ENCODE measurements at places on chromosomes 2 and 18. TPM values are rescaled to one million over a fixed set of nuclear protein-coding genes. Genes with fewer than 3 reads are reported as not detected.

DNA sequence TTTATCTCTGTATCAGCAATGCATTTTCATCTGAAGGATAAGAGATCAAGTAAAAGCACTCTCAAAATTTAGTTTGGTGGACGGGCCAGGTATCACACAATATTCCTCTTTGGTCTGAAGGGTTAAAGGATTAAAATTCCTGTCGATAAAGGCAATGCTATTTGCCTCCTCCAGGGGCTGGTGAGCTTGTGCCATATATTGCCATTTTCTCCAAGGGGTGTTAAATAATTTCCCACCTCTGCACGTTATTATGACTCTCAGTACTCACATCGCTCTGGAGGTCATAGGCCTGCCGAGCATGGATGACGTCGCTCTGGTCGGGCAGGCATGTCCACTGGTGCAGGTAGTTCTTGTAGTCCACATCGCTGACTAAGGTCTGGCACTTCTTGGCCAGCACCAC, 94.2 kb downstream of the NEB start:
- no peak for DNase-seq

DNA sequence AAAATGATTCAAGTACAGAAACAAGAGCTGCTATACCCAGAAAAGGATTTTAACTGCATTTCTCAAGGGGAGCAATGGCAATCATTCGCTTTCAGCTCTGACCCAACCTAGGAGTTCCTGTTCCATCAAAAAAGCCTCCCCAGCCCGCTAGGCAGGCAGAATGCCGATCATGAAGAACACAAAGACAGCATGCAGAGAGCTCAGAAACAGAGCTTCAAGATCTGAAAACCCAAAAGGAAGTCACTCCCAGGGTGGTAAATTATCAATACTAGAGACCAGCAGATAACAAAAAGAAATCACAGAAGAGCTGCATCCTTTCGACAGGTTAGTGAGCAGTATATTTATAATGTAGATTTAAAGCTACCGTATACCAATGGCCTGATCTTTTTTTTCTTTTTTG, 84.8 kb upstream of the CRIM1 start:
- no peak for DNase-seq

DNA sequence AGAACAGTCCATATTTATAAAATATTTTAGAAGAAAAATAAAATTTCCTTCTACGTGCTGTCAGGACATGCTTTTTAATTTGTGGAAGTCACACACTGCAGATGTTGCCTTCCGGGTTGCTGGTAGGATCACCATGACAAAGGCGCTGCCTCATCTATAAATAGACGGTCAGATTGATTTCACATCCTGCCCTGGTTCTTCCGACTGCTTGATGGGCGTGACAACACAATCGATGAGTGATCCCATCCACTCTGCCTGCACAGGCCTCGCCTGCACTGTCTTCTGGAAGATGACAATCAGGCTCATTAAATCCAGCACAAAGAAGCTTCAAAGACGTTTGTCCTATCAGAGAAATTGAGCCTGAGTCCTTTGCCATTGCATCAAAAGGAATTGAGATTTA, 318.9 kb upstream of the TRIB2 start:
- DNase-seq: no peak

DNA sequence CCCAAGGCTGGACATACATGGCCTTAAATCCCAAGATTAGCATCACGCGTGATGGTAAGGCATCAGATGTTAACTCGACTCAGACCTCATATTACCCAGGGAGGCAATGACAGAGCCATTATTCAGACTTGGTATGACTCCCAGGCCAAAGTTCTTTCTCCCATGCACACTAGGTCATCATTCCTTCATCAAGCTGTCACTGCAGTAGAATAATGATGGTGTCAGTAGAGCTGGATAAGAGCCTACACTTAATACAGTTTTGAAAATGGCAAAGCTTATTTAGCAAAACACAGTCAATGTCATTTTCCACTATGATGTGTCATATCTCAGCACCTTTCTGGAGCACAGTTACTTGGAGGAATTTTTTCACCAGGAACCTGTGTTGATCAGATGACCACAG, 663.3 kb downstream of the SUCLG1 start:
- DNase-seq: no peak

DNA sequence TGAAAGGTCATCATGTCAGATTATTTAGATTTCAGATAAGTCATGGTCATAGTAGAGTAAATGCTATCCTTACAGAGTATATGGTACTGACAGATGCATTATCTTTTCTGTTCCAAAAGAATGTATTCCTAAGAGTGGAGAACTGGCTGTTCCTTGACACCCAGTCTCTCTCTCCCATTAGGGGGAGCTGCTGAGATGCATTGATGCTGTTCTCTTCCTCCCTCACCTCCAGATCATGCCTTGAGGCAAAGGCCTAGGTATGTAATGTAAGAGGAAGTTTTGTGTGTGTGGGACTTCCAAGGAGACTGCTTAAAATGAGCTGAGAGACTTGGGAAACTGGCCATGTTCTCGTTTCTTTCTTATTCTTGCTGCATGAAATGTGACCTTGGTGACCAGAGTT, 979.5 kb upstream of the CELF4 start:
- DNase-seq: no peak

GRCh38 chr2:60958361-60958760, 59.2 kb upstream of the PEX13 start:
- no peak for DNase-seq

DNA sequence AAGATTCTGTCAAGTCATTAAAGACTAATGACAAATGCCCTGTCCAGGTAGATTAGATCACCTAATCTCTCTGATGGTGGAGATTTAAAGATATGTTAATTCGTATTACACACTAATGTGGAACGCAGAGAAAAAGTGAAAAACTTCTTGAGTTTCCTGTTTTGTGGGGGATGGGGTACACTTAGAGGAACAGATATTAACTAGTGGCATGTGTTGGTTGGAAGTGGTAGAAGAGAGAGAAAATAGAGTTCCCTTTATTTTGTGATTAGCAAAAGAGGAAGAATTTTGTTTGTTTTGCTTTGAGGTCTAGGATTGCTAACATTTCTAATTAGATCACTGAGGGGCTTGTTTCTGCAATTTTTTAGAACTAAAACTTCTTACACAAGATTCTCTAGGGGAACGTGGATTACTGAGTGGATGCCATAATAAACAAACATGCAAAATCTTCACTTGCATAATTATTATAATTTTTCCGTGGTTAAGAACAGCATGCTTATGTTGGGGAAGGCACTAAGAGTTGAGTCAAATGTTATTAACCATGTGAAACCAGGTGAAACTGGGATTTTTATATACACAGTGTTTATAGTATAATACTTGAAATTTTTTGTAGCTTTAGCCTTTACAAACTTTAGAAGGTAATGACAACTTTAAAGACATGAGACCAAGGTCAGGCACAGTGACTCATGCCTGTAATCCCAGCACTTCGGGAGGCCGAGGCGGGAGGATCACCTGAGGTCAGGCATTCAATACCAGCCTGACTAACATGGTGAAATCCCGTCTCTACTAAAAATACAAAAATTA, 97.4 kb upstream of the STK17B start:
- DNase-seq: no peak

DNA sequence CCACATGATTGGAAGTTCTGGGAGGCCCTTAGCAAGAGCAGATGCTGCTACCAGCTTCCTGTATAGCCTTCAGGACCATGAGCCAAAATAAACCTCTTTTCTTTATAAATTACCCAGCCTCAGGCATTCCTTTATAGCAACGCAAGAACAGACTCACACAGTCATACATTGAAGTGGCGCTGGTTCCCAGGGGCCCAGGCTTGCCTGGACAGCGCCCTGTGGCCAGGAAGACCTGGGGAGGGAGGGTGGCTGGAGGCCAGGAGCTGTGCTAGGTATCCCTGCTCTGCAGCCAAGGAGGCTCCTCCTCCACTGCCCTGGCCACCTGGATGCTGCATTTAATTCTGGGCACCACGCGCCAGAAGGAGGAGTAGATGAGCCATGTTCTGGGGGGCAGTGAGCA, 98.1 kb downstream of the AGAP1 start:
- no peak for DNase-seq

DNA sequence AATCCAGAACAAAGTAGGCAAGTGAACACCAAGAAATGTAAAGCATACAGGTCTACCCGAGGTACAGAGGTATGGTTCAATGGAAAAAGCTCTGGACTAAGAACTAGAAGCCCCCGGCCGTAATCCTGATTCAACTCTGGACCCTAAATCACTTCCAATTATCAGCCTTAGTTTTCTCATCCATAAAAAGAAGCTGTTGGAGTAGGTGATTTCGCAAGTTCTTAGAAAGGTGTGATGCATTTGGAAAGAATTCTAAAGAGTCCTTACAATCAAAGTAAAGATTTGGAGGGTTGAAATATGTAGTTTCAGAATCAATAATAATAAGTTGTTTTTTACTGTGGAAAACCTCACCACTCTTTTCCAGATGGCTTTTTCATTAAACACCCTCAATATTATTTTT, 622.1 kb upstream of the ID2 start:
- DNase-seq: no peak

DNA sequence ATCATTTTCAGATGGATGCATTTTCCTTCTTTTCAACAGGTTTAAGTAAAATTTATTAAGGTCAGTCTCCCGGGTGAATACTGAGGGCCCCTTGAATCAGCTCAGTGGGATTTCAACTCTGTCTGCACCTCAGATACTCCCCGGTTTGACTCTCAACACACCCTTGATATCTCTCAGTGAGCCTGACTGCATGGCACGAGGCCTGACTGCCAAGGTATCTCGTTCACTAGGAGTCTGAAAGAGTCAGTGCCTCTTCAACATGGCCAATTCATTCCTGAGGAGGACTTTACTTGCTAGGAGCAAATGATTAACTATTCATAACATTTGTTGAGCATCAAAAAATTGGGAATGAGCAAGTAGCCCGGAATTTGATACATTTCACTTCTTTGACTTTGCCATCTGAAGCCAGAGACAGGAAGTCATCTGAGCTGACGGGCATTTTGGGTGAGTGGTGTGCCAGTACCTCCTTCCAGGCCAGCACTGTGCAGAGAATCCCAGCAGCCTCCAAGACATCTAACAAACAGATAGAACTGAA, 81.0 kb downstream of the VAPA start:
- DNase-seq: no peak

DNA sequence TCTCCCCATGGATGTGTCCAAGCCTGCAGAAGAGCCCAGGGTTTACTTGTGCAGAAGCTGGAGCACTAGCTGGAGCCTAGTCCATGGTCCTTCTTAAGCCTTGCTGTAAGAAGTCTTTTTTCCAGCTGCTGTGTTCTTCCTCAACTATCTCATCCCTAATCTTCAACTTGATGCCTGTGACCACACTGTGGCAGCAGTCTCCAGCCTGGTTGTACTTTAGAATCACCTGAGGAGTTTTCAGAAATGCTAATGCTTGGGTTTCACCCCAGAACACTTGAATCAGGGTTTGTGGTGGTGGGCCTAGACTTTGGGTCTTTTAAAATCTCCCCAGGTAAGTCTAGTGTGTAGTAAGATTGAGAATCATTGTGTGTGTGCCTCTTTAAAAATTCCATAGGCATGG, 173.6 kb downstream of the ADCYAP1 start:
- DNase-seq: no peak

DNA sequence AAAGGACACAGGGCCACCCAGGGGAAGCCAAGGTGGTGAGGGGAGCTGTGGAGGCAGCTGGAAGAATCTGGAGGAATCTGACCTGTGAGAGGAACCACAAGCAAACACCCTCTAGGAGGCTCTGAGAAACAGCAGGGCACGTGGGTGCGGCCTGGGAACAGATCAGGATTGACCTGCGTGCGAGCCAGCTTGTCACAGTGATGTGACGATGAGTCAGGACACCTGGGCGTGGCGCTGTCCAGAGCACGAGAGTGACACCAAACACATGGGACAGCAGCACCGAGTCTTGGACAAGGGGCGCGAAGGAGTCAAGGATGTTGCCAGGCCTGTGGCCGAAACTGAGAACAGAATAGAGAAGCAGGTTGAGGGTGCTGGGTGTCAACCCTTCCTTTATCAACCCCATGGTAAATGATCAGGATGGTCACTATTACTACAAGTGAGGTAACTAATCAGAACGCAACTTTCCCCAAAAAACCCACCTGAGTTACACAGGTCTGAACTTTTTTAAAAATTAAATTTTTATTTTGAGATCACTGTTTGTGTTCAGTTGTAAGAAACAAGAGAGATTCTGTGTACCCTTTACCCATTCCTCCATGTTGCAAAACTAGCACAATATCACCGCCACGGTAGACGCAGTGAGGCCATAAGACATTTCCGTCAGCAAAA, 637 bp upstream of the SFT2D3 start:
- DNase-seq: peak; percentile 62

DNA sequence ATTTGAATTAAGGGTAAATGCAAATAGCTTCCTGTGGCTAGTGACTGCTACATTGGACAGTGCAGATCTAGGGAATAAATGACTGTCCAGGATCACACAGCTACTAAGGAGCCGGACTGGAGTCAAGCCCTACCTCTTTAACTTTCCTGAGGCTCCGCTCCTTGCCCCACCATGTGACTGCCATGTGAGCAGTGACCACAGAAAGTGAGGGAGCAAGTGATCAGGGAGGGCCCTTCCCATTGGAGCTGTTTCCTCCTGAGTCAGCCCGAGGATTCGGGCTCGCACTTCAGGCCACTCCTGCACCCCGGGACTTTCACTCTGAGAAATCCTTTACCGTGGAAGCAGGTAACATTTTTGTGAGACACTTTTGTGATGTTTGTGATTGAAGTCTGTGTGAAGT, 198.0 kb downstream of the ANKRD30B start:
- no peak for DNase-seq

CWC22 gene
- total RNA-seq: 15.2 TPM

ICOS gene
- not detected for total RNA-seq

KRTCAP3 gene
- total RNA-seq: under 0.01 TPM

STARD6 gene
- not detected for total RNA-seq

NEB gene
- total RNA-seq: 0.29 TPM

PAX8 gene
- total RNA-seq: 2.9 TPM

ACTG2 gene
- total RNA-seq: 0.72 TPM

HOXD13 gene
- total RNA-seq: not detected

ATP6V1C2 gene
- total RNA-seq: under 0.01 TPM

ERBB4 gene
- not detected for total RNA-seq

IL36G gene
- total RNA-seq: not detected

ITPRID2 gene
- total RNA-seq: 99.6 TPM

All from osteoblast (primary cell).